ENCODE measurements at places on chromosomes 11 and 22.

DNA sequence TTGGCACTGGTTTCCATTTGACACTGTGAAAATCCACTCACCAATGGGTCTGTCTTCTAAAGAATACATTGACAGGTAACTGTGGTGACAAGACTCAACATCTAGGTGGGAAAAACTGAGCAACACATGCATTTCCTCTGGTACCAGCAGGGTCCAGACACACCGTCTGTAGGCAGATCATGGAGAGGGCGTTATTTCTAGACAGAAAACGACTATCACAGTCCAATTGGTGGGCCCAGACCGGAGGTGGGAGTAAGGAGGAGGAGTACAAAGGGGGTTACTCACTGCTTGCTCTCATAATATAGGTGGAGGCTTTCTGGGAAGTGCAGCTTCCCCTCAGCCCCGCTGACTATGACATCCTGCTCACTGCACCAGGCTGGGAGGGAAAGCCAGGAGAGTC lies 9.9 kb downstream of the OVCH2 start:
- no peak for DNase-seq

- DNase-seq = no peak
Observed at GRCh38 chr22:49203859-49204598, 623.6 kb downstream of the BRD1 start.

DNA sequence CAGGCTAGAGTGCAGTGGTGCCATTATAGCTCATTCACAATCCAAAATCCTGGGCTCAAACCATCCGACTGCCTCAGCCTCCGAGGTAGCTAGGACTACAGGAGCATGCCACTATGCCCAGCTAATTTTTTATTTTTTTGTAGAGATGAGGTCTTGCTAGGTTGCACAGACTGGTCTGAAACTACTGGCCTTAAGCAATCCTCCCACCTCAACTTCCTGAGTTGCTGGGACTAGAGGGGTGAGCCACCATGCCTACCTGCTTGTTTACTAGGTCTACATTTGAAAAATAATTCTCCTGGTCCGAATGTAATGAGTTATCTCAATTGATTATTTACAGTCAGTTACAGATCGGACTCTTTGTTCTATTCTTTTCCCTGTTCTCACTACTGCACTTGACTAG lies 22.0 kb downstream of the TAF1D start:
- no peak for DNase-seq

DNA sequence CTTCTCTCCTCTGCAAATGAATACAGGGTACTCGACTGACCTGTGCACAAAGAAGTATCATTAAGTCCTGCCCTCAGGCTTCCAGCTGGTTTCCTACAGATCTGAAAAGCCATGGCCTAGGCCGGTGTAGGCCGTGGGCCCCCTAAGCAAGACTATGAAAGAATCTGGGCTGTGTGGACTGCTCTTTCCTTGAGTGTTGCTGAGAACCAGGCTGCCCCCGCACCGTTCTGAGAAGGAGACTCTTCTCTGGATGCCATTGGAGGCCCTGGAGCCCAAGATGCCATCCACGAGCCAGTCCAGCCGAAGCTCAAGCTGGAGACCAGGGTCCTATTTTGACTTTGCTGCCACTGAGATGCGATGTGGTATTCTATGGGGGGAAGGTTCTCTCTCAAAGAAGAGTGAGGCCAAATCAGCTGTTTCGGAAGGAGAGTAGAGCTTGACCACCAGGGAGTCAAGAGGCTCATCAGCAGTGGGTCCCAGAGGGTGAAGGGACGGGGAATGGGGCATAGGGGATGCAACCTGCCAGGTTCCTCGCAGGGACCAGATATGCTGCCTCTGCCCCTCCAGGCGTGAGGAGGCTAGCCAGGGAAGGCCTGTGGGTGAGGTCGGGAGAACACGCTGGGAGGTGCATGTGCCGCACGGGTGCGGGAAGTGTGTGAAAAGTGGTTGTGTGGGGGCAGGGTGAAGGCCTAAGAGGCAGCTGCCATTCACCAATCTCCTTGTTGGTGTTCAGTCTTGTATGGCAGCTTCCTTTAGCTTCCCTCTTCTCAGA lies 96.4 kb upstream of the B3GAT1 start:
- DNase-seq = no peak

- no peak for DNase-seq
Observed at GRCh38 chr11:66339162-66339675, 3.0 kb upstream of the RIN1 start.

- DNase-seq = no peak
Observed at GRCh38 chr11:34978236-34979191, 62.1 kb downstream of the PDHX start.

DNA sequence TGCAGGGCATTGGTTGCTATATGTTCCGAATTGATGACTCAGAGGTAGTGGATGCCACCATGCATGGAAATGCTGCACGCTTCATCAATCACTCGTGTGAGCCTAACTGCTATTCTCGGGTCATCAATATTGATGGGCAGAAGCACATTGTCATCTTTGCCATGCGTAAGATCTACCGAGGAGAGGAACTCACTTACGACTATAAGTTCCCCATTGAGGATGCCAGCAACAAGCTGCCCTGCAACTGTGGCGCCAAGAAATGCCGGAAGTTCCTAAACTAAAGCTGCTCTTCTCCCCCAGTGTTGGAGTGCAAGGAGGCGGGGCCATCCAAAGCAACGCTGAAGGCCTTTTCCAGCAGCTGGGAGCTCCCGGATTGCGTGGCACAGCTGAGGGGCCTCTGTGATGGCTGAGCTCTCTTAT lies 5.4 kb upstream of the TTC36 start:
- DNase-seq = no peak

DNA sequence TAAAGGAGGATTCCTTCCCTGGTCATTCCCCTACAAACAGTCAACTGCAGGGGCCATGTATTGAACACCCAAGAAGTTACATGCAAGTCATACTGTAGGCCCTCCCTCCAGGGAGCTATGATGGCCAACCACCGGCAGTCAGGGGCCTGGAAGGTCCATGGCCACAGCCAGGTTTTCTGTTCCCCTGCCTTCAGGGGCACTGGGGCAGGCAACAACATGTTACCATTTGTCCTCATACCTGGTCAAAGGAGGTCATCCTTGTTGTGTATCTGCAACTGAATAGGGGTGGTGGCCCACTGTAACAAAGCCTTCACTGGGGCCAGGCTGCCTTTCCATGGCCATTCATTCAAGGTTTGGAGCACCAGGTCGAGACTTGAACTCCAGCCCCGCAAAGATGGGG lies 433.6 kb downstream of the DYNC2H1 start:
- no peak for DNase-seq

DNA sequence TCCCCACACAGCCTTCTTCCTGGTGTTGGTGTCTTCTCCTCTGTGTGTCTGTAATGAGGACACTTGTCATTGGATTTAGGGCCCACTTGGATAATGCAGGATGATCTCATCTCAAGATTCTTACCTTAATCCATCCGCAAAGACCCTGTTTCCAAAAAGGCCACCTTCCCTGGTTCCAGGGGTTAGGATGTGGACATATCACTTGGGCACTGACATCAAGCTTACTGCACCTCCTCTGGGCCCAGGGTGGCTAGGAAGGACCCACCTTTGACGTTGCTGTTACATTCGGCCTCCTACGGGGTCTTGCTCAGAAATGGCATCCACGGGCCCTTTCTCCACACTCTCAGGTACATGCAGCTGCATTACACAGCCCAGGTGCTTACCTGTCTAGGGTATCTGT lies 535.9 kb downstream of the BRD1 start:
- no peak for DNase-seq

GRCh38 chr22:29689206-29689879 lies 30.5 kb upstream of the CABP7 start:
- no peak for DNase-seq

- no peak for DNase-seq
Observed at GRCh38 chr22:46366801-46367706, 31.5 kb downstream of the TRMU start.

GRCh38 chr11:8686325-8686724 lies 3.7 kb downstream of the RPL27A start:
- no peak for DNase-seq
